ENCODE measurements at places on chromosomes 4 and X.

DNA sequence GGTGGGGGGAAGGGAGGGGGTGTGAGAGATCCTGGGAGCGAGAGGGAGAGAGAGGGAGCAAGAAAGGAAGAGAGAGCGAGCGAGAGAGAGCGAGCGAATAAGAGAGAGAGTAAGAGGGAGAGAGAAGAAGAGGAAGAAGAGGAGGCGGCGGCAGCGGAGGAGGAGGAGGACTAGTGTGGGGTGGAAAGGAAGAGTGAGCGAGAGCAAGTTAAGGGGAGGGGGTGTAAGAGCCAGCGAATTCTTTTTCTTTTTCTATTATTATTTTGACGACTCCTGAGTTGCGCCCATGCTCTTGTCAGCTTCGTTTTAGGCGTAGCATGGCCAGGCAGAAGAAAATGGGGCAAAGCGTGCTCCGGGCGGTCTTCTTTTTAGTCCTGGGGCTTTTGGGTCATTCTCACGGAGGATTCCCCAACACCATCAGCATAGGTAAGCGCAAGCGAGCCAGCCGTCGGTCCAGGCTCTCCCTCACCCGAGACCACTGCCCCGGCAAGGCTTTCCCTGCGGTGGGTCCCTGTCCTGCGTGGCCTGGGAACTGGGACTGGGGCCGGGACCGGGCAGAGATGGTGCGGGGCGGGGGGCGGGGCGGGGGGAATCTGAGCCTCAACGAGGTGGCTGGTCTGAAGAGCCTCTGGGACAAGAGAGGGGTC lies at the start of gene GRIA3:
TSS of gene GRIA3 (plus strand) at position 60 of the 647 bp plus-strand sequence. CDS start at position 318, 258 bp downstream.
- DNase-seq = peak; percentile 56

- no peak for DNase-seq
Observed at GRCh38 chr4:17761062-17761461, 20.4 kb downstream of the FAM184B start.

DNA sequence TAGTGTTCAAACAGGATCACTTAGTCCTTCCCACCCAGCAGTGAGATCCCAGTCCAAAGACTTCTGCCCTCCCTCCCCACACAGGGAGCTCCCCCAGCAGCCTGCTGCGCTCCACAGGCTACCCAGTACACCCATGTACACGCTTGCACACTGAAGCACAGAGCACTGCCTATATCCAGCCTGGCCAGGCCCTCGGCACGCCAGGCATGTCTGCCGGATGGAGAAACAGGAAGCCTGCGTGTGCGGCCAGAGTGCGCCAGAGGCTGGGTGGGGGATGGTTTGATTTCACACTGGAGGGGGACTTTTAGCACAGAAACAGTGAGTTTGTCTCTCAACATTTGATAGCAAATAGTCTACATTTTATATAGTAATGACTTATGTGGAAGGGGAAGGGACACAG lies 833.5 kb upstream of the IGFBP7 start:
- no peak for DNase-seq

DNA sequence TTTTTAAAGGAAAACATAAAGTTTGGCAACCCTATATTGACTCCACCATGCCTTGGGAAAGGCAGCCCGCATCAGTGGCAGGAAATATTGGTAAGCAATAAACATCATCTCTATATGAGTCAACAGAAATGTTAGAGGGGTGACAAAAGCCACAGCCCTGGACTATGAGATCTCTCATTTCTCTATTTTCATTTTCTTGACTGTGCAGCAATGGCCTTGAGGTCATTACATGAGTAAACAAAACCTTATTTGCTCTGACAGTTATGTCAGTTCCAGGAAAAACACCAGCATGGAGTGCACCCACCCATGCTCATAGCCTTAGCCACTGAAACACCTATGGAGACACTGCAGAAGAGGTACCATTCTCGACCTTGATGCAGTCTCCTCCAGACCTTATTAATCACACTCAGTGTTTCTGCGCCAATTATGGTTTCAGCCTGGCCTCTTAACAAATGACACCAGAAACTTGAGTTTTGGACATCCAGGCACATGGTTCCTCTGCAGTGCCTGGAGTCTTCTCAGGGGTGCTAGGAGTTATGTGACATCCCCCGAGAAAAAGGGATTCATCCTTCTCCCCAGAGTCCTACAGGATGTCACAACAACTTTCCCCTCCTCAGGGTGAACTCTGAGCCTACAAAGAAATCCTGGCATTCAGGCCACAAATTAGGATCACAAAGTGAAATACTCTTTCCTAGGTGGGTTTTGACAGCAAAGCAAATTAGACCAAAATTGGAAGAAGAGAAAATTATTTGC lies 16.0 kb upstream of the HPGD start:
- no peak for DNase-seq

- no peak for DNase-seq
Observed at GRCh38 chrX:103201041-103201440, 13.9 kb upstream of the BEX4 start.

DNA sequence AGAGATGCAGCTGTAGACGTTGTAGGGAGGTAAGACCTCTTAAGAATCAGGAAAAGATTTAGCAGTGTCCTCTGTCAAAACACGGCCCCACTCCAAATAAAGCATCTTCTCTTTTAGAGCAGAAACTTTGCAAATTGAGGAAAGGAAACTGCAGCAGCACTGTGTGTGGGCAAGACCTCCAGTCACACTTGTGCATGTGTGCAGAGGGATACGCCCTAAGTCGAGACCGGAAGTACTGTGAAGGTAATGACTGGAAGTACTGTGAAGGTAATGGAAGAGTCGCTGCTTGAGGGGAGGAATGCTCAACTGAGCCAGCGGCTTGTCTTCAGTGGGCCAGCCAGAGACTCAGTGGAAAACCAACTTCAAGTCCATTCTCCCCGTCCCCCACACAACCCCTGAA lies 46.5 kb downstream of the EGF start:
- DNase-seq = no peak
